ENCODE measurements at places on chromosomes 5 and 9.
A peak's percentile ranks its signal among the peaks of the same experiment; 100 is the strongest.

- DNase-seq = no peak
Measured at GRCh38 chr5:68251386-68251785, 35.8 kb downstream of the PIK3R1 start.

GRCh38 chr9:80968611-80969010 is 720.7 kb downstream of the TLE1 start:
- DNase-seq = no peak

GRCh38 chr5:168301593-168302390 is 10.3 kb downstream of the WWC1 start:
- no peak for DNase-seq

DNA sequence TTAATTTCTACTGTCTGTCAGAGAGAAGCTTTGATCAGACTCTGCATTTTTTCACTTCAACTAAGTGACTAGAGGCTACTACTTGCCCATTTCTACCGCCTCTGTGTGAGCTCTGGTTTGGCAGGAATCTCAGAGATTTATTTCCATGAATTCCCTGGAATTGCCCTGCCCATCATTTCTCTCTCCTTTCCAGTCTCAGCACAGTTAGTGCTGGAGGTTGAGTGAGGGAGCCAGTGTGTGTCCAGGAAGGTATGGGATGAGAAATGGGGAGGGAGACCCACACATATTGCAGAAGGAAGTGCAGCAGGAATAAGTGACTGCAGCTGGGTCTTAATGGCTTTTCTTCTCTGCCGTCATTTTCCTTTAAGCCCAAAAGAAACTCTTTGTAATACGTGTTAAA is 443.1 kb upstream of the ZNF462 start:
- DNase-seq = no peak

GRCh38 chr5:131196331-131196730 is 25.6 kb downstream of the LYRM7 start:
- DNase-seq = no peak

DNA sequence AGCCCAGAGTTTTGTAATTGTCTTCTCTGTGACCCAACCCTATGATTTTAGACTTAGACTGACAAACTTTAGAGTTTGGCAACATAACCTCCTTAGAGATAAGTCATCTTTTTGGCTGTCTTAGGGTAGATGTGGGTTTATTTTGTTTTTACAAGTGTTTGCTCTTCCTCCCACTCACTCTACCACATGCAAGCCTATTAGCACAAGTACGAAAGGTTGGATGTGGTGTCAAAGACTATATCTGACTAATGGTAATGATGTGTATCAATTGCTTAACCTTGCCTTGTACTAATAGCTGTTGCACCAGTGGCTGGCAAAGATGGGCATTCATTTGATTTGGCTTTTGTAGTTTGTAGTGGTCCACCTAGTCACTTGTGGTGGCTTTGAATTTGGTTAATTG is 46.5 kb downstream of the SLC25A46 start:
- DNase-seq = peak; percentile 27

DNA sequence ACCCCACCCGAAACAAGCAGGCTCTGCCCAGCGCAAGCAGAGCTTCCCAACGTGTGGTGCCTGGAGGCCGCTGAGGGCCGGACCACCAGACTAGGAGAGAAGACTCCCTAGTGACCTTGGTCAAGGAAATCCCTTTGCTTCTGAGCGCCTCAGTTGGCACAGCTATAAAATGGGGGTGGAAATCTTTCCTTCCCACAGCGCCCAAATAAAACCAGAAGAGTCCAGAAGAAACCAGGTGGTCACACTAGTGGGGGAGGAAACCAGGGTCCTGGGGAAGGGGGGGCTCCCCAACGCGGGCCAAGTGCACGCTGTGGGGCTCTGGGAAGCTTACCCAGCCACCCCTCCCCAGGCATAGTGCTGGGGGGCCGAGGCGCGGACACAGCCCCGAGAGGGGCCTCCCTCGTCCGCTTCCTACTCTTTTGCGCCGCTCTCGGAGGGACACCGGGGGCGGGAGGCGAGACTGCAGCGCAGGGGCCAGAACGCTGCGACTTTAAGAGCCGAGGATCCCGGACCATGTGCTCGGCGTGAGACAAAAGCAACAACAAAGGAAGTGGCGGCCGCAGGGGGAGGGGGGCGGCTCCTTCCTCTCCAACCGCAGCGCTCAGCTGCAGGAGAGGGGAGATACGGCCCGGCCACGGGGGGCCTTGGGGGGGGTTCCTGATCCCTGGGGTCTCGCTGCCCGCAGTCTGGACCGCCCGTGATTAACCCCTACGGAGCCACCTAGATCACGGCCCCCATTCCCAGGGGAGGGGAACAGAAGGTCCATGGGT is 885 bp downstream of the RNF44 start:
- DNase-seq = peak; percentile 96

DNA sequence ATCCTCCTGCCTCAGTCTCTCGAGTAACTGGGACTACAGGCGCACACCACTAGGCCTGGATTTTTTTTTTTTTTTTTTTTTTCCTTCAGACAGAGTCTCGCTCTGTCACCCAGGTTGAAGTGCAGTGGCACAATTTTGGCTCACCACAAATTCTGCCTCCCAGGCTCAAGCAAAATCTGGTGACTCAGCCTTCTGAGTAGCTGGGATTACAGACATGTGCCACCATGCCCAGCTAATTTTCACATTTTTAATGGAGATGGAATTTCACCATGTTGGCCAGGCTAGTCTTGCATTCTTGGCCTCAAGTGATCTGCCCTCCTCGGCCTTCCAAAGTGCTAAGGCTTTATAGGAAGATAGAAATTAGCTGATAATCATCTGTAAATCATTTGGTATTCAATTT is 43.9 kb downstream of the NSA2 start:
- no peak for DNase-seq

DNA sequence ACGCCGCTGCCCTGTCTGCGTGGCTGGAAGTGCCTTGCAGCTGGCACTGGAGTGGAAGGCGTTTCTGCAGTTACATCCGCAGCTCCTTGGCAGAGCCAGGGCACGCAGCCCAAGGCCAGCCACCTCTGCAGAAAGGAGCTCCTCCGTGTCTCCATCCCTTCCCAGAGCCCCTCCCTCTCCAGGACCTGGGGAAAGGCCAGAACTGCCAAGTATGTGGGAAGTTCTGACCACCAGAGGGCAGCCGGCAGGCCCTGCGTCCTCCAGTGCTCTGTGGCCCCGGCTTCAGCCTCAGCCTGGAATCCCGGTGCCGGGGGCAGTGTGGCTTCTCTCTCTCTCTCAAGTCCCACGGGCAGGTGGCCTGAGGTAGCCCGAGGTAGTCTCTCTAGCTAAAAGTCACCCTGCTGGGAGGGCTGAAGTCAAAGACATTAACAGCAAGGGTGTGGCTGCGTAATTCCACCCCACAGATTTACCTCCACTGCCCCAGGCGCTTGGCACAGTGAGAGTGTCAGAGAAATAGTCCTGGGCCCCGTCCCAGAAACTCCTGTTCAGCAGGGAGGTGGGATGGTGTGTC is 101.7 kb upstream of the FCN2 start:
- DNase-seq = peak; percentile 32

- no peak for DNase-seq
Measured at GRCh38 chr9:109349421-109349846, 28.6 kb upstream of the EPB41L4B start.

GRCh38 chr9:126965541-126966428 is 51.2 kb downstream of the RALGPS1 start:
- DNase-seq = peak; percentile 75

DNA sequence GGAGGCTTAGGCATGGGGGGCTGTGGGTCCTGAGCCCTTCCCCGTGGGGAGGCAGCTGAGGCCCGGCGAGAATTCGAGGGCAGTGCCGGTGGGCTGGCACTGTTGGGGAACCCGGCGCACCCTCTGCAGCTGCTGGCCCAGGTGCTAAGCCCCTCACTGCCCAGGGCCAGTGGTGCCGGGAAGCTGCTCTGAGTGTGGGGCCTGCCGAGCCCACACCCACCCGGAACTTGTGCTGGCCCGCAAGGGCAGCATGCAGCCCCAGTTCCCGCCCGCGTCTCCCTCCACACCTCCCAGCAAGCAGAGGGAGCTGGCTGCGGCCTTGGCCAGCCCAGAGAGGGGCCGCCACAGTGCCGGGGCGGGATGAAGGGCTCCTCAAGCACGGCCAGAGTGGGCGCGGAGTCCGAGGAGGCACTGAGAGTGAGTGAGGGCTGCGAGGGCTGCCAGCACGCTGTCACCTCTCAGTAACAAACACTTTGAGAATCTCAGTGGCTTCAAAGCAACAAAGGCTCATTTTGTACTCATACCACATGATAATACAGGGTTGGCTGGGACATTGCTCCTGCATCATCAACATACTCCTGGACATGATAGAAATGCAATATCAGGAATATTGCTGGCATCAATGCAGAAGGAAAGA is 265.7 kb upstream of the ANKRD55 start:
- no peak for DNase-seq

DNA sequence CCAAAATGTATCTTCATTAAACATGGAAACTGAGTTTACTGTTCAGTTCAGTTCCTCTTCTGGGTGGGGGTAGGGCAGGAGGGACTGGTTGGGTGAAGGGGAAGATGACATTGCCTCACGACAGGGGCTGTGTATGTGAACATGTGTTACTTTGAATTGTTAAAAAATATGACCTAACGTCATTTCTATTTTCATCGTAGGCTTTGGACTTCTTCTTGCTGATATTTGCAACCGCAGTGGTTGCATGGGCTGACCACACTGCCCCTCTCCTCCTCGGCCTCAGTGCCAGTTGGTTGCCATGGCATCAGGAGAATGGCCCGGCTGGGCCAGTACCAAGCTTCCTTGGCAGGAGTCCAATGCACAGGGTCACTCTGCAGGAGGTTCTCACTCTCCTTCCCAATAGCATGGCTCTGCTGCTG is 41.5 kb downstream of the HACD4 start:
- peak; percentile 38 for DNase-seq

DNA sequence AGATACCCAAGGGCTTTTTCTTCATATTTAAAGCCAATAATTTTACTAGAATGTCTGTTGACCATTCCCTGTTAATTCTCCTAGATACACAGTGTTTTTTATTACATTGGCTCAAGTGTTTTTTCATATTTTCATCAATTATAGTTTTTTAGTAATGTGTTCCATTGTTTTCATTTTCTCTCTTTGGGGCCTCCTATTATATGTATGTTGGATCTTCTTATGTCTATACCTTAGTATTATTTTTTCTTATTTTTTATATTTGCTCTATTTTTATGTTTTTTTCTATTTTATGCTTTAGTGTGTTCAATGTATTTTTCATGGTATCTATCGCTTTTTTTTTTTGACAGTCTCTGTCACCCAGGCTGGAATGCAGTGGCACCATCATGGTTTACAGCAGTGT is 7.5 kb downstream of the KIAA1958 start:
- no peak for DNase-seq

DNA sequence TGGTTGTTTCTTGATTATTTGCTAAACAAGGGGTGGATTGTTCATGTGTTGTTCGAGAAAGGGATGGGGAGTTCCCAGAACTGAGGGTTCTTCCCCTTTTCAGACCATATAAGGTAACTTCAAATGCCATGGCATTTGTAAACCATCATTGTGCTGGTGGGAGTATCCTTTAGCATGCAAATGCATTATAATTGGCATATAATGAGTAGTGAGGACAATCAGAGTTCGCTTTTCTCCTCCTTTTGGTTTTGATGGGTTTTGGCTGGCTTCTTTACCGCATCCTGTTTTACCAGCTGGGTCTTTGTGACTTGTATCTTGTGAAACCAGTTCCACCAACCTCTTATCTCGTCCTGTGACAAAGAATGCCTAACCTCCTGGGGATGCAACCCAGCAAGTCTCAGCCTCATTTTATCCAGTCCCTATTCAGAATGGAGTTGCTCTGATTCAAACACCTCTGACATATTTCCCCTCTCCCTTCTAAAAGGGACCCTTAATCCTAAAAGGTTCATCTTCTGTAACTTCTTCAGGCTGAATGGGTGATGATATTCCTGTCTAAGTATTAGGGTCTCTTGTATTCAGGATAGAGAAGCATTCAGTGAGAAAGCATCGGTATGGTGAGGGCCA is 8.7 kb upstream of the FBN2 start:
- no peak for DNase-seq

- no peak for DNase-seq
Measured at GRCh38 chr9:114837923-114838322, 32.1 kb upstream of the TNFSF15 start.

DNA sequence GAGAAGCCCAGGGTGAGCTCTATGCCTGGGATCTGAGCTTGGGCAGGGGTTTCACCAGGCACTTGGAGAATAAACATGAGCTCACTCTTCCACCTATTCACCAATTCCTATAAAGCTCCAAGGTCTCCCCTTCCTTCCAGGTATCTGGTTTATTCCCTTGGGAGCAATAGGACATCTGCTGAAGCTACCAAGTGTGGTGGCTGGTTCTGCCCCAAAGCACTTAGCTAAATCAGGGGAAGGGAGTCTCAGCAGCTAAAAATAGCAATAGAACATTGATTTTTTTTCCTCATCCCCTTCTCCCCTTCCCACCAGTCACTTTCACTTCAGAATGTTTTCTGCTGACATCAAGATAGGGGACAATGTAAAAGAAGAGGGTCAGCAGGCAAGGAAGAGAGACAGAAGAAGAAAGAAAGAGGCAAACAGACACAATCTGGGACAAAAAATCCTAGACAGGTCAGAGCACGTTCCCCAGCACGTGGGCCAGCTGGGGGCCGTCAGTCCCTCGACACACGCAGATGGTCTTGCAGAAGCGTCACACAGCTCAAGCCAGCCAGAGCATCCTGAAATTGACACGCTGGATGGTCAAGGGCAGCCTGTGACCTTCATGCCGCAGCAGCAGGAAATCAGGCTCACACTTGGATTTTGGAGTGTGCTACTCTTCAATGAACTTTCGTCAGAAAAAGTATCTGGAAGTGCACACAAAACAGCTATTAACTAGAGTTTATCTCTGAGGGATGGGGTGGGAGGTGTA is 176.0 kb downstream of the ZNF608 start:
- no peak for DNase-seq

DNA sequence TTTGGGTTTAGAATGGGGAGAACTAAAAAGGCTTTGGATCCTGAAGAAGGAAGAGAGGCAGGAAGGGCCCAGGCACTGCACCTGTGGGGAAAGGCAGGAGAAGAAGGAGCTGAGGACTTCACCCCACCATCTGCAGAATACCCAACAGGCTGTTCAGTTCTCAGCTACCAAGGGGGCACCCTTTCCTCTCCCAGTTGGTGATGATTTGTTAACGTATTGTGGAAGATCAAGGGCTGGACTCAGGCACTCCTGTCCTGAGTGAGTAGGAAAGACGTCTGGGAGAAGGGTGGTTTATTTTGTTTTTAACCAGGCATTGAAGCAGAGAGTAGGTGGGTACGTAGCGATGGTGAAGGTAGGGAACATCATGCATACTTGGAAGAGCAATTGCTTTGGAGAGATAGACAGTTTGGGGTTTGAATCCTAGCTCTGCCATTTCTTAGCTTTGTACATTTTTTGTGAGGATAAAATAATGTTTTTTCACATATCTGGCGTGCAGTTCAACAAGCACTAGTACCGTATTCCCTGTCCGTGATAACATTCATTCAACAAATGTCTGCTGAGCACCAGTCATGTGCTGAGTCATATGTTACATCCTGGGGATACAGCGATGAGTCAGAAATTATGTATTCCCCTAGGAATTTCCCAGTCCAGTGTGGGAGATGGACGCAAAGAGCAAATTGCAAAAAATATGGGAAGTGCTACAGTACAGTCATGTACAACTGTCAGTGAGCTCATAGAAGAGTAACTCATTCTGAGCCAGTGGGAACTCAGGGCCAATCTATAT is 2.1 kb downstream of the MSANTD3 start:
- DNase-seq = no peak
